T1000 (cell line): ENCODE measurements at places on chromosomes 6 and 20.

DNA sequence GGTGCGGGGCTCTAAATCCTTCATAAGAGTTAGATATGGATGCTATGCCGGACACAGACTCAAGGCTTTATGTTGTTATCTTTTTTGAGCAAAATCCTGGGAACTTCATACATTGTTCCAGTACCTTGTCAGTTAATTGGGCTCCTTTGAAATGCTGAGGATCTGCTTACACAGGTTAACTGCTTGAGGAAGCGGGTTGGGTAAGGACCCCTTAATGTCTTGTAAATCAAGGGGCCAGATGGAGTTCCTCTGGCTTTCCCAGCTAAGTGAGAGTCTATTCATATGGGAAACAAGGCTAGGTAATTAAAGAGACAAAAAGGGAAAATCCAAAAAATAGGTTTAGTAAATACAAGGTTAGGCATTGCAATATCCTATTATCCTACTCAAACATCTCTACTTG, 141.5 kb downstream of the OR2B2 start:
- DNase-seq, result no peak

DNA sequence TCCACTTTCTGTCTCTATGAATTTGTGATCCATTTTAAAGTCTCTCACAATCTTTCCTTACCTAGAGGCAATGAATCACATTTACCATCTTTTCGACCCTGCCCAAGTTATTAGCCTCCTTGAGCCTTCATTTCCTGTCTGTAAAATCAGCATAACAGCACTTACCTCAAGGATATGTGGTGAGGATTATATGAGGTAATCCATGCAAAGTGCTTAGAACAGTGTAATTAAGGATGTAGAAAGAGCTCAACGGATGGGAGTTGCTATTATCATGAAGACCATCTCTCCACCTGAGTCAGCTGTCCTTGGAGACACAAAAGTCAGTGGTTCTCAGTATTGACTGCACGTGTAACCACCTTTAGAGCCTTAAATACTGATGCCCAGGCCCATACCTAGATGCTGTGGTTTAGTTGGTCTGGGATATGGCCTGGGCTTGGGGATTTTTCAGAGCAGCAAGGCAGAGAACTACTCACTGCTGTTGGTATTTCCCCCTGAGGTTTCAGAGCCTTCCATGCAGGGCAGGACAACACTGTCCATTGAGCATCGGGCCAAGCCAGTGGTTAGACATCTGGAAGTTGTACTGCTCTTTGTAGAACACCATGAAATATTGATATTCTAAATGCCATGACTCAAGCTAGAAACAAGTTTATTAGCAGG, 55.8 kb downstream of the LYRM2 start:
- DNase-seq, result no peak

DNA sequence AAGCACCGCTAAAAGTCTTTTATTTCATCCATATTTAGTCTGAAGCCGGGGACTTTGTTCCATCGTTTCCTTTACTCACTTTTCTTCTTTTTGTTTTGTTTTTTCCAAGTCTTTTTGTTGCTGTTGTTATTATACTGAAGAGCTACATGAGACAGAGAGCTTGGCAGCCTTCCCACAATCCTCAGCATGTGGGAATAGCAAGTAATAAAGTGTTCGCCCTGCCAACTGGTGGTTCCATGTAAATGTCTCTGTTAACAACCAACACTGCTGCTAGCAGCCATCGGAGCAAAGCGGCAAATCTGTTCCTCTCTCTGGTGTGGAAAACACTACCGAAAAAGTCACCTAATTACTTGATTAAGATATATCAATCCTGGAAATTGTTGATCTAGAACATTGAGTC, 437.8 kb upstream of the ID4 start:
- DNase-seq, result no peak

GRCh38 chr20:47704746-47705496, 80.4 kb downstream of the SULF2 start:
- no peak for DNase-seq

DNA sequence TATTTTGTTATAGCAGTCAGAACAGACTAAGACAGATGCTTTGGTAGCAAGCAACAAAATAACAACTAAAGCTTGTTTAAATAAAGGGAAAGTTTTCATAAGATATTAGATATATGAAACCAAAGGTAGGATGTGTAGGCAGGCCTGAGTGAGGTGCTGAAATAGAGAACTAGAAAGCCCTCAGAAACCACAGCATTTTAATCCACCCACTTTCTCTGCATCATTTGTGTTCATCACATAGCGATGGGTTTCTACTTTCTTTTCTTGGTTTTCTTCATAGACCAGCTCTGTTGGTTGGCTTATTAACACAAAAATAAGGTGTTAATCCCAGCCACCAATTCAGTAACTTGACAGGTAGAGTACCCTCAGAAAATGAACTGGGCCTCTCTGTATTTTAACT, 58.6 kb downstream of the RPS12 start:
- no peak for DNase-seq

DNA sequence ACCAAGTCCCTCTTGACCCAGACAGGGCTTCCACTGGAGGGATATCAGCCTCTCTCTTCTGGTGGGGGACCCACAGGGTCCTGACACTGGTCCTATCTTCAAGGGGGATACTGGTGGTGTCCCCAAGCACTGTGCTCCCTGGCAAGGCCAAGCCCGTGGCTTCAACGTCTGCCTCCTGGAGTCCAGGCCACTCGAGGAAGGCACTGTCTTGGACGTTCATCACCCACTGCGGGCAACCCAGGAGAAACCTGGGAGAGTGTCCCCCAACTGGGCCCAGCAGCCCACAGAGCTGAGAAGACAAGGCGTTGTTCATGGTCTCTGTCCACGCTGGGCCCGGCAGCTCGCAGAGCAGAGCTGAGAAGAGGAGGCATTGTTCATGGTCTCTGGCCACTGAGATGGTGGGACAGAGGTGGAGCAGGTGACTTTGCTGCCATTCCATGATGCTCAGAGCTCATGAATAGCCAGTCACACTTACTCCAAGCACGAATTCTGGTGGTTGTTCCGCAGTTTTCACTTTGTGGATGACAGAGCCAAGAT, 37.5 kb upstream of the FRMD1 start:
- no peak for DNase-seq

DNA sequence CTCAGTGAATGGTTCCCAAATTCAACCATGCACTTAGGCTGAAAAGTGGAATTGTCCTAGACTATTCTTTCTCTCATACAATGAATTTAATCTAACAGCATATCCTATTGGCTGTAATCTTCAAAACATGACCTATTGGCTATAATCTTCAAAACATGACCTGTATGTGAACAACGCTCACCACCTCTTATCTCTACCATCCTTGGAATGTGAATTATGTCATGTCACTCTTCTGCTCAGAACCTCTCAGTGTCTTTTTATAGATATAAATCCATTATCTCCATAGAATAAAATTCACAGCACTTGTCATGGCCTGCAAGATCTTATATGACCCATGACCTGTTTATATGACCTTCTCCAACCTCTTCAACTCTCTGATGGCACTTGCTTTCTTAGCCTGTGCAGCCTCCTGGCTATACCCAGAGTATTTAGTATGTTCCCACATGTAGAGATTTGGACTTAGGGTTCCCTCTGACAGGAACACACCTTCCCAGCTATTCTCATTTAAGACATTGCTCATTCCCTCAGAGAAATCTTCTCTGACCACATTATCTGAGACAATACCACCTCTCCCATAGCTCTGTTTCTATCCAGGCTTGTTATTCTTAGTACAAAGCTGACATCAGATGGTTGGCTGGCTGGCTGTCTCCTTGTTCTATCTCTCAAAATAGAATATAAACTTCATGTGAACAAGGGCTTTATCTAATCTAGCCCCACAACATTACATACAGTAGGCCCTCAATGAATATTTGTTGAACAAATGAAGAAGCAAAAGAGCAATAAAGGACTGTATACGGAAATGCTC, 275.0 kb upstream of the PREP start:
- DNase-seq, result no peak

- DNase-seq, result no peak
Measured at GRCh38 chr20:45080867-45081624, 19.9 kb downstream of the KCNS1 start.

GRCh38 chr6:148074738-148075137, 267.9 kb upstream of the SASH1 start:
- DNase-seq, result no peak

DNA sequence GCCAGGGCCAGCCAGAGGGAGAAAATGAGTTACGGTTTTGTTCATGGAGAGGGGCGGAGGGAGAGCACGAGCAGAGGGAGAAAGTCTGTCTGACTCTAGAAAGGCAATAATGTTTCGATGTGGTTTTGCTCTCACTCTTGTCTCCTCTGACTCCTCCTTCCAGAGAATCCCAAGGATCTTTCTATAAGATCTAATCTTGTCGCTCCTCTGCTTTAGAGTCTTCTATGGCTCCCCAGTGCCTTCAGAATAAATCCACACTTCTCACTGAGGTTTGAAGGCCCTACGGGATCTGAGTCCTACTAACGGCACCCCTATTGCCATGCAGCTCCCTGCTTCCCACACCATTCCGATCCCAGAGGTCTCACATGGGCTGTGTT, 66.8 kb downstream of the KCNB1 start:
- DNase-seq, result no peak

DNA sequence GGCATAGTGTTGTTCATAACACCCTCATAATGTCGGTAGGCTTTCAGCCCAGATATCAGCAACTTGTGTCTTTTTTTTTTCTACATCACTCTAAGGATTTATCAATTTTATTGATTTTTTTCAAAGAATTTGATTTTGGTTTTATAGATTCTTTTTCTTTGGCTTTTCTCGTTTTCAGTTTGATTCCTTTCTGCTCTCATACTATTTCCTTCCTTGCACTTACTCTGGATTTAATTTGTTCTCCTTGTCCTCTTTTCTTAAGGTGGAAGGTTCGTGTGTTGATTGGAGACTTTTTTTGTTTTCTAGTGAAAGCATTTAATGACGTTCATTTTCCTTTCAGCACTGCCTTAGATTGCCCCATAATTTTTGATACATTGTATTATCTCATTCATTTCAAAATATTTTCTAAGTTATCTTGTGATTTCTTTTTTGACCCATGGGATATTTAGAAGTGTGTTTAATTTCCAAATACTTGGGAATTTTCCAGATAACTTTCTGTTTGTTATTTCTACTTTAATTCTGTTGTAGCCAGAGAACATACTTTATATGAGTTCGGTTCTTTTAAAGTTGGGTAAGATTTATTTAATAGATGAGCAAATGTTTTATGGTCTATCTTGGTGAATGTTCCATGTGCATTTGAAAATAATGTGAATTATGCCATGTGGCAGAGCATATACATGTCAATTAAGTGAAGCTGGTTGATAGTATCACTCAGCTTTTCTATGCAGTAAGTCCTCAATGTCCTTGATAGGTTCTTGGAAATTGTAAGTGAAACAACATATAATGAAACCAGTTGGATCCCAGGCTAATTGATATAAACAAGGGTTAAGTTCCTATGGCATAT, 62.8 kb downstream of the IRF4 start:
- no peak for DNase-seq

DNA sequence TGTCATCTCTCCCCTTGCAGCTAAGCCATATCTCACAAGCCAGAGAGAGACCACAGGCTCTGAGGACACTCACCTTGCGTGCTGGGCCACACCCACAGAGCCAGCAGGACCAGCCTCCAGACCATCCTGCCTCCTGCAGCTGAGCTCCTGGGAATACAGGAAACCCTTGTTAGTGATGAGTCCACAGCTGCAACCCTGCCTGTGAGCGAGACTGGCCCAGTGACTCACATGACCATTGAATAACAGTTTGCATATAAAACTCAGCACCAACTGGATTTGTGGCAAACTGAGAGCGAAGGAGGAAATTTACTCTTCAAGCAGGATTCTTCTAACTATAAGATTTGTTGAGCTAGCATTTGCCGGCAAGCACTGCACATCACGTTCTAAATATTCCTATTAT, 3.0 kb downstream of the THBS2 start:
- peak; percentile 48 for DNase-seq

DNA sequence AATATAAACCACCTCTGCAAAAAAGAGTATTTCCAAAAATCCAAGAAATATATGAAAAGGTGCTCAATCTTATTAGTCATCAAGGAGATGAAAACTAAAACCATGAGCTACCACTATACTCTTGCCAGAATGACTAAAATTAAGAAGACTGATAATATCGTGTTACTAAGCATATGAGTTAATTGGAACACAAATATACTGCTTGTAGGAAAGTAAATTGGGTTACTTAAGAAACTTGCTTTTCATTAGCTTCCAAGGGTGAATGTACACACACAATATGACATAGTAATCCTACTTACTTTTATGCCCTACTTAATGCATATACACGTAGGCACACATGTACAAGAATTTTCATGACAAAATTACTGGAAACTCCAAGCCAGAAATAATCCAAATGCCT, 3.4 kb downstream of the THEMIS start:
- no peak for DNase-seq

- DNase-seq, result no peak
Measured at GRCh38 chr6:80382811-80383210, 276.3 kb downstream of the BCKDHB start.

GRCh38 chr20:4141291-4142240, 126.2 kb upstream of the RNF24 start:
- no peak for DNase-seq

- no peak for DNase-seq
Measured at GRCh38 chr20:1800777-1801176, 94.4 kb upstream of the SIRPA start.

GRCh38 chr20:8837396-8837795, 231.5 kb upstream of the PLCB4 start:
- no peak for DNase-seq

- DNase-seq, result peak; percentile 89
Measured at GRCh38 chr6:43702534-43703440, 15.2 kb upstream of the MRPS18A start.

DNA sequence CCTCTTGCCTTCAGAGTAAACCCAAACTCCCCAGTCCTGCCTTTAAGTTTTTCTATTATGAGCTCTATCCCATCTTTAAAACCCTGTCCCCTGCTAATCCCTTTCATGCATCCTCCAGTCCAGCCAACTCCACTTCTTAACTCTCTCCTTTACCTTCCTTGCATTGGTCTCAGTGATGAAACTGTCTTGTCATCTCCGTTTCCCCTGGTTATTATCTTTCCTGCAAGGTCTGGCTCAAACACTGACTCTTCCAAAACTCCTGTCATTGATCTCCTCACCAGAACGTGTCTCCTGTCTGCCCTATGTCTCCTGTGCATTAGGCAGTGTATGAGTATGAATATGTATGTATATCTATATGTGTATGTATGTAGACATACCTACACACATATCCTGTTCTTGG, 11.8 kb upstream of the FNDC1 start:
- no peak for DNase-seq

DNA sequence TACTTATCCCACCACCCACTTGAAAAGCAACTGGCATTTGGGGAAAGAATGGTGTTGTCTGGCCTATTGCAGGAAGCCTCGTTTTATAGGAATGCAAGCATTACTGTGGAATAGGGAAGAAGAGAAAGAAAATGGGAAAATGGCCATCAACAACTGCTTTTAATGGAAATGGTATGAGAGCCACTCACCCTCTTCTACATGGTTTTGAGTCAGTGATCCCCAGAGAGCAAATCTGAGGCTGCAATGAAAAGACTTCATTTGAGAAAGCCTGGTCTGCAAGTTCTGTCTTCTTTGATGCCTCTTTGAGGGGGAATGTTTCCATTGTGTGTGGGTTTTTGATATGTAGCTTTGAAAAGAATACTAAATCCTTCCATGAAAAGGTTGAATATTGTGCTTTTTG, 172.3 kb upstream of the HDDC2 start:
- no peak for DNase-seq

- DNase-seq, result no peak
Measured at GRCh38 chr6:133953634-133954415, 801 bp downstream of the TBPL1 start.

- DNase-seq, result no peak
Measured at GRCh38 chr6:98487612-98488011, 346.8 kb upstream of the POU3F2 start.

- DNase-seq, result no peak
Measured at GRCh38 chr6:141653590-141653989, 479.1 kb upstream of the GJE1 start.
